Stimulated activated CD8-positive, alpha-beta memory T cell treated with anti-CD3 and anti-CD28 coated beads, Interleukin-2, amount 100 ng/mL, for 48 hours (primary cell): ENCODE measurements at places on chromosomes 11 and 22.
A peak's percentile ranks its signal among the peaks of the same experiment; 100 is the strongest.

GRCh38 chr22:41286639-41287091, 678 bp upstream of the RANGAP1 start:
- DNase-seq: peak; percentile 25

DNA sequence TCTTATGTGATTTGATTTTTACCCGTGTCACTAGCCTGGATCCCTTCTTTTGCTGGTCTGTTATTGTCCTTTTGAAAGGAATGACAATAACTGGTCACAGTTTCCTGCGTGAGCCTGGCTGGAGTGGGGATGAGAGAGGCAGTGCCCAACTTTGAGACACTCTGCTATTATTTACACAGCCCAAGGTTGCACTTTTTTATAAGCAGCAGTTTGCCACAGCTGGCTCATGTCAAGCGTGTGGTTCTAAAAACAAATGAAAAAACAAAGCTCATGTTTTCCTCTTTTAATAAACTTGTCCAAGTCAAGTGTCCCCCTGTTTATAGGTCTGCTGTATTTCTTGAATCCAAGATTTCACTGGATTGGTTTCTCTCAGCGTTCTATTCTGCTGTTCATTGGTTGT, 201.3 kb downstream of the GRIK4 start:
- DNase-seq: no peak

DNA sequence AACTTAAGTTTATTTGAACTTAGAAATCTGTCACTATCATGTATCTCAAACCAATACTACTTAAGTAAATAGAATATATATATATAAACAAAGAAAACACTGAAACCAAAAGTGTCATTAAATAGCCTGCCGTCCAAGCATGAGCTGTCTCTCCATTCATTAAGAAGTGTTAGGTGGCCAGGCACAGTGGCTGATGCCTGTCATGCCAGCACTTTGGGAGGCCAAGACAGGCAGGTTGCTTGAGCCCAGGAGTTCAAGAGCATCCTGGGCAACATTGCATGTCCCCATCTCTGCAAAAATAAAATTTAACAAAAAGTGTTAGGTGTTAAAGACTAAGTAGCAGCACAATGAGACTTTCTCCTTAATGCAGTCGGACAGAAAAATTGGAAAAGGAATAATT, 14.0 kb downstream of the CD6 start:
- no peak for DNase-seq

- DNase-seq: no peak
Measured at GRCh38 chr22:17748555-17749353, 25.5 kb downstream of the BID start.
